Stimulated activated CD4-positive, alpha-beta T cell treated with anti-CD3 and anti-CD28 coated beads, Interleukin-4, amount 100 ng/mL, for 4 hours (primary cell): ENCODE measurements at places on chromosomes 6 and 20.
A peak's percentile ranks its signal among the peaks of the same experiment; 100 is the strongest.

DNA sequence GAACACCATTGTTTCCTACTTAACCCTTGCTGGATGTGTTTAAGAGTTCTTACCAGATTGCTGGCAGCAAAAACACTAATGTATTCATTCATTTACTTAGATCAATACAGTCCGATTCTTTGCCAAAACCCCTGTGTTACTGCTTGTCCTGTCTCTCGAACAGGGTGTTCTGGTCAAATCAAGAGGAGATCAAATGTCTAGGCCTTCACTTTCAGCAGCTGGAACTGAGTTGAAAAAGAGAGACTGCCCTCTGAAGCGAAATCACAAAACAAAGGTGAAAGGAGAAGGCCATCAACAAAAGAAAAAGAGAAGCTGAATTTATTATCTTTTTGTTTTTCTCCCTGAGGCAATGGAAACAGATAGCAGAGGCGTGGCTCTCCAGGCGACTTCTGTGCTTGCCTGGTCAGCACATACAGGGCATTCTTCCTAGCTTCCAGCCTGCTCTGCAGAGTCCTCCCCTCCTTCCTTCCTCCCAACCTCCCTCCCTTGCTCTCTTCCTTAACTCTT lies 44.1 kb upstream of the GCM1 start:
- no peak for DNase-seq

GRCh38 chr20:58652606-58653294 lies 1.7 kb downstream of the STX16 start:
- DNase-seq, result no peak

- peak; percentile 67 for DNase-seq
These were observed 4.3 kb downstream of the SDCBP2 start for GRCh38 chr20:1324598-1325172.

DNA sequence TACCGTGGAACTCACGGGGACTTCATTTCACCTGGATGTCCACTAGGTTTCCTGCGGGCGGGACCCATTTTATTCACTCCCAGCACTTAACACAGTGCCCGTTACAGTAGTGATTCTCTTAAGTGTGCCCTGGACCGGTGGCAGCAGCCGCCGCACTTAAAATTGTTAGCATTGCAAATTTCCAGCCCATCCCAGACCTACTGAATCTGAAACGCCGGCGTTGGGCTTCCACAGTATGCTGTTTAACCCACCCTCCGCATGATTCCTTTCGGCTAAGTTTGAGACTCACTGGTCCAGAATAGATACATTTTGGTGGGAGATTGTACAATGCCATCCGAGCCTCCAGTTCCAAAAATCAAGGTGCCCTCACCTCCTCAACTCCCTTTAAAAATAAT lies 967 bp downstream of the SMPDL3A start:
- no peak for DNase-seq

DNA sequence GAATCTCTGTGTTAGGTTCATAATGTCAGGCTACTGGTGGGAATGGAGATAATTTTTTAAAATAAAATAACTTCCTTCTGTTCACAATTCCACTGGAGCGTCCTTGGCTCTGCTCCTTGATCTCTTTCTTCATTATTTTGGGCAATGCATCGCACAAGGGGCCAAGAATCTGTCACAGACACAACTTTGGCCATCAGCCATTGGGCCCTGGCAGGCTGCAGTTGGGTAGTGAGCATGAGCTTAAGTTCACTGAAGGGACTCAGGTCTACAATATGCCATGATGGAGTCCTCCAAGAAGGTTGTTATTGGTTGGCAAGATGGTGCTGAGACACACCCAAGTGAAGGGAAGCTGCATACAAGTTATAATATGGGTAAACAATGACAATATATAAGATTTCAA lies 40.0 kb downstream of the CYP39A1 start:
- no peak for DNase-seq

- no peak for DNase-seq
These were observed 36.5 kb downstream of the RARS2 start for GRCh38 chr6:87553159-87553765.

GRCh38 chr6:155378276-155378675 lies 64.0 kb upstream of the TFB1M start:
- DNase-seq, result no peak

DNA sequence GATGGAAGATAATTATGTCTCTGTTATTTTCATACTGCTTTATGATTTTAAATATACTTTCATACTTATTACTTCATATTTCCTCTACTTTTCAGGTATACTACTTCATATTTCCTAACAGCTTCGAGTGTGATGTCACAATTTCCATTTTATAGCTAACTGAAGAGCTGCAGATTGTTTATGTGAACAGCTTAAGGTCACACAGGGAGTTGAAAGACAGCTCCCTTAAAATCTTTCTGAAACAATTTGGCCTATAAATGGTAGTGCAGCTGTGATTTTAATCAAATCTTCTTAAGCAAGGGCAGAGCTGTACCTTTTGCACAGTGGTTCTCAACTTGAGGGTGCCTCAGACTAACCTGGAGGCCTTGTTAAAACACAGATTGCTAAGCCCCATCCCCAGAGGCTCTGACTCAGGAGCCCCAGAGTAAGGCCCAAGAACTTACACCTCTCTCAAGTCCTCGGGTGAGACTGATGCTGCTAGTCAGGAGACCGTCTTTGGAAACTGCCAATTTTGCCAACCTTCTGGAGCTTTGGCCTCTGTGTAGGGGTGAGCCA lies 347.0 kb upstream of the HSF2 start:
- no peak for DNase-seq

- peak; percentile 61 for DNase-seq
These were observed at the start of gene NHLRC1 for GRCh38 chr6:18122128-18123093. TSS of gene NHLRC1 (minus strand) at chr6:18122677. CDS start at chr6:18122606, 71 bp downstream.

DNA sequence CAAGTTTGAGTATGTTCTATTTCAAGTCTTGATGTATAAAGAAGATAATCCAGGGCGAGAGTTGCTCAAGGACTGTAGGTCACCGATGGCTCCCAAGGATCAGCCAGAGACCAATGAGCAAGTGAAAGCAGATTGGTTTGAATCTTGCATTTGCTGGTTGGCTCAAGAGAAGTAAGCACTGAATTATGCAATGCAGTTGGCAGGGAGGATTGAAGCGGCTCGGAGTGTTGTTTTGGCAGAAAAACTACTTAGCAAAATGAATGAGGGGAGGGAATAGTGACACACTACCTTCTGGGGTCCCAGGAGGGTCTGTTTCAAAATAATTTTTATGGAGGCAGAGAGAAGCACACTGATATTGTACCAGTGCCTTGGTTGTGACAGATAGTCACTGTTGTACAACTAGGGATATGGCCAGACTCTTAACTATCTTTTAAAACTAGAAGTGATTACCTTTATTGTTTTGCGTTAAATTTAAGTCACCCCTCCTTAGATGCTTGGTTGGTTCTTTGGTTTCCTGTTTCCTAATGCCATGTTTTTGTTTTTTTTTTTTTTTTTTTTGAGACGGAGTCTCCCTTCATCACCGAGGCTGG lies 15.7 kb downstream of the SASH1 start:
- no peak for DNase-seq

GRCh38 chr6:25343984-25344383 lies 64.8 kb downstream of the CARMIL1 start:
- no peak for DNase-seq

DNA sequence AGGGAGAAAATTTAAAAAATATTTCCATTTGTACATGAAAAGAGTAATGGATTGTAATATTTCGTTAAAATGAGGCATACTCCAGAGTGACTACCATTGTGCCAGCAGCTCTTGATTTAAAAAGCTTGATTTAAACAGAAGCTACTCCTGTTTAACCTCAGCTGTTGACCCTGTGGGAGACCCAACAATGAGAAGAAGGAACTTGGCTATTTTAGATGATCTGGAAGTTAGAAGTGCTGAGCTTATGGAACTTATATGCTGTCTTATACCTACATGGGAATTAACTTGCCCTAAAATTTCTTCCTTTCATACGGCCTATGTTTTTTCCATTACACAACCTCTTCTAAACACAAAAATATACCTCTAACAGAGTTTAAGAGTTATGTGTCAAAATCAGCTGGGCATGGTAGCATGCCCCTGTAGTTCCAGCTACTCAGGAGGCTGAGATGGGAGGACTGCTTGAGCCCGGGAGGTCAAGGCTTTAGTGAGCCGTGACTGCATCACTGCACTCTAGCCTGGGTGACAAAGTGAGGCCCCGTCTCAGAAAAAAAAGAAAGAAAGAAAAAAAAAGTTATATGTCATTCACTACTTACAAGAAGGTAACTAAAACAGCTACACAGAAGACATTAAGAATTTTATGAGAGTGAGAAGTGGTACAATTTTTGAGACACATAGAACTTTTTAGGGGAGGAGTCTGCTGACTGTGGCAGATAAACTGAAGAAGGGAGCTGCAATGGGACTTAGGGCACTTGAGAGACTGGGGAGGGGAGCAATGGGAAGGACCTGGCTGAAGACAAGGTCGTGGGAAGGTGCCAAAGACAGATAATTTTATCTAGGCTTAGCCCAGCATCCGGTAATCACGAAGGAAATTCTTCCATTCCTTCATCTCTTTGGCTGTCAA lies 139.9 kb downstream of the MYB start:
- DNase-seq, result no peak

GRCh38 chr20:34368547-34368946 lies 5.5 kb downstream of the ITCH start:
- DNase-seq, result no peak

DNA sequence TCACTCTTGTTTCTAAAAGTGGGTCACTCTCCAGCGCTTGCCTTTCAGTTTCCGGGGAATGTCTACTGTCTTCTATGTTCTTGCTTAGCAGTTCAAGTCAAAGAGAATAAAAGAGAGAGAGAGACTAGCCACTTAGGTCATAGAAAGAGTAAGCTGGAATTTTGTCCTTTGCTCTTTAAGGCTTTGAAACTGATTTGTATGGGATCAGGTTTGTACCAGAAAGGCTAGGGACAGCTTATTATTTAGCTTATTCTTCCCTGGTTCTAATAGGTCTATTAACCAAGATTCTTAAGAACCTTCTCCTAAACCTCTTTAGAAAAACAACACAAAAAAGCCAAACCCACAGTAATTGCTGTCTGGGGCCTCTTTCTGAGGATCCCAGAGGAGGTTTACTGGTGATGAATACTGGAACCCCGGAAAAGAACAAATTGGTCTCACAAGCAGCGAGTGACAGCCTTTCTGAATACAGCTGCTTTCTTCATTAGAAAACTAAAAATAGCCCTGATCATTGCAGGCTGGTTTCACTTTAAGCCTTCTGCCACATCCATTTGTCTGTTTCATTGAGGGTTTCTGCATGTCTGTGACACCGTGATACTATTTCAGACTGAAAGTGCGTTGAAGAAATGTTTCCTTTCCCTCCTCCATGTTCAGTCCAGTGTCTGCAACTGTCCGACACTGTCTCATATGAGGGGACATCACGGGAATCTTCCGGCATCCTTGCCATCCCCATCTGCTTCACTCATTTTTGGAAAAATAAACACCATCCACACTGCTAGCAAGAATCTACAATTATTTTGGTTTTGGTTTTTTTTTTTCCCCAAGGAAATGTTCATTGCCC lies 75.1 kb upstream of the ATXN1 start:
- no peak for DNase-seq

GRCh38 chr6:36677059-36677749 lies 1.3 kb upstream of the CDKN1A start:
- no peak for DNase-seq

GRCh38 chr6:142398353-142398752 lies 96.5 kb downstream of the ADGRG6 start:
- DNase-seq, result no peak

DNA sequence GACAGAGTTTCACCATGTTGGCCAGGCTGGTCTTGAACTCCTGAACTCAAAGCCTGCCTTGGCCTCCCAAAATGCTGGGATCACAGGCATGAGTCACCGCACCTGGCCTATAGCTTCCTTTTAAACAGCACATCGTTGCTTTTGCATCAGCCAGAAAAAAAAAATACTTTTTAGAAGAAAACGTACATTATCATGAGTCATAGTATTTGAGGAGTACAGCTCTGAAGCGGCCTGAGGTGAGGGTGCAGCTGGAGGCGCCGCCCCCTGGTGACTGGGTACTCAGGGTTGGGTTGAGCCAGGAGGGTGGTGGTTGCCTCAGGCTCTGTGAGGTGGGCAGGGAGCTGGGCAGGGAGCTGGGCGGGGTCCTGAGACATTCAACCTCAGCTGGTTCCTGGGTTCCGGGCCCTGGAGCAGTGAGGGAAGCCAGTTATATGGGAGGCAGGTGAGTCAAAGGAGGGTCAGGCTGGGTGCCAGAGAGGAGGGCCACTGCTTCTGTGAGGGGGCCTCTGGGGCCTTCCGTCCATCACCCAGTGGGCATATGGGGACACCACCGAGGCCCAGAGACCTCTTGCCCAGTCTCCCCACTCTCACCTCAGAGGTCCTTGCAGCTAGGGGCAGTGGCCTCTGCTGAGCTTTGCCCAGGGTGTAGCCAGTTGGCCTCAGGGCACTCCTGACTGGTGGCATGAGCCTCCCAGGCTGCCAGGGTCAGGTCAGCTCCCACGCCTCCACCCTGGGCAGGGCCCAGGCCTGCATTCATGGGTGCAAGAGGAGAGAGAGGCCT lies 11.7 kb upstream of the ID1 start:
- DNase-seq, result no peak

GRCh38 chr6:62285612-62286469 lies at the start of gene KHDRBS2:
TSS of gene KHDRBS2 (minus strand) at chr6:62286225.
- peak; percentile 0 for DNase-seq

- no peak for DNase-seq
These were observed 720.5 kb upstream of the SLC35B3 start for GRCh38 chr6:9155836-9156235.

- DNase-seq, result no peak
These were observed 30.9 kb upstream of the XRN2 start for GRCh38 chr20:21272279-21272678.

- DNase-seq, result no peak
These were observed 150.8 kb downstream of the EDN1 start for GRCh38 chr6:12440981-12441380.

- no peak for DNase-seq
These were observed 156.8 kb downstream of the SLC35B3 start for GRCh38 chr6:8278562-8278961.

DNA sequence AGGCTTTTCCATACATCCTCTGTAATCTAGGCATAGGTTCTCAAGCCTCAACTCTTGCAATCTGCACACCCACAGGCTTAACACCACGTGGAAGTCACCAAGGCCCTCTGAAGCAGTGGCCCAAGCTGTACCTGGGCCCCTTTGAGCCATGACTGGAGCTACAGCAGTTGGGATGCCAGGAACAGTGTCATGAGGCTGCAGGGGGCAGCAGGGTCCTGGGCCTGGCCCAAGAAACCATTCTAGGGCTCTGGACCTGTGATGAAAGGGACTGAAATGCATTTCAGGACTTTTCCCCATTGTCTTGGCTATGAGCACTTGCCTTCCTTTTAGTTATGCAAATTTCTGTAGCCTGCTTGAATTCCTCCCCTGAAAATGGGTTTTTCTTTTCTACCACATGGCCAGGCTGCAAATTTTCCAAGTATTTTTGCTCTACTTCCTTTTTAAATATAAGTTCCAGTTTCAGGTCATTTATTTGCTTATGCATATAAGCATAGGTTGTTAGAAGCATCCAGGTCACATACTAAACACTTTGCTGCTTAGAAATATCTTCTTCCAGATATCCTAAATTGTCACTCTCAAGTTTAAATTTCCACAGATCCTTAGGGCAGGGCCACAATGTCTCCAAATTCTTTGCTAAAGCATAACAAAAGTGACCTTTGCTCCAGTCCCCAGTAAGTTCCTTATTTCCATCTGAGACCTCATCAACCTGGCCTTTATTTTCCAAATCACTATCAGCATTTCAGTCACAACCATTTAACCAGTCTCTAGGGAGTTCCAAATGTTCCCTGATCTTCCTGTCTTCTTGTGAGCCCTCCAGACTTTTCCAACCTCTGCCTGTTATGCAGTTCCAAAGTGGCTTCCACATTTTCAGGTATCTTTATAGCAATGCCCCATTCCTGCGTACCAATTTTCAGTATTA lies 48.6 kb upstream of the CD2AP start:
- no peak for DNase-seq

- no peak for DNase-seq
These were observed 797 bp upstream of the ZNF133 start for GRCh38 chr20:18287546-18287914.
